ENCODE measurements at places on chromosomes 6 and 20.

- no peak for DNase-seq
These were observed 169.3 kb downstream of the TTLL2 start for GRCh38 chr6:167493976-167494697.

DNA sequence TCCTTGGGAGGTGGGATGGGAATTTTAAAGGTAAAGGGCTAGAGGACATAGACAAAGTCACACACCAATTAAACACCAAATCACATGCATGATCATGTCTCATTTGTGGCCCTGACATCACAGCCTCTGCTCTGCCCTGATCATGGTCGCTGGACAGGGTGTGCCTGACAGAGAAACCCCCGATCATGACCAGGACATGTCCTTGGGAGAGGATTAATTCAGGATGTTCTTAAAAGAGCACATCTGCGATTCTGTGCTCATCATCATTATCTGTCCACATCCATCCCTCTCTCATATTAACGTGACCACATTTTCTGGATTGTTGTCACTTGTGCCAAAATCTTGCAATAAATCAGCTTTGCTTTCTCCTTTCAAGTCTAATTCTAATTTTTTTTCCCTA, 7.7 kb upstream of the PBOV1 start:
- no peak for DNase-seq

DNA sequence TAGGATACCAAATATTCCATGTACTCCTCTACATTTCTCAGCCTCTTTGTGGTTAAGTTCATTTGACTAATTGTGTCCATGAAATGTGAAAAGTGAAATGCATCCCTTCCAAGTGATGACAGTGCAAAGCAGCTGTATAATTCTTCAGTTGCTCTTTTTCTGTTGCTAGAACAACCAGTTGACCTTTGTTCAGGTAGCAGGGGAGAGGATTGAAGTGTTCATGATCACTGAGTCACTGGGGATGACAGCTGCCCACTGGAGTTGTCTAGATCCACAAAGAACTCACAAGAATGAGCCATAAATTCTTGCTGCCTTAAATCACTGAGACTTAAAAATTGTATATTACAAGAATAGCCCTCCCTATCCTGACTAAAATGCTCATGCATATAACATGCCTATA, 254.6 kb downstream of the EPHA7 start:
- DNase-seq = no peak

GRCh38 chr6:162976141-162976540, 248.4 kb downstream of the PACRG start:
- no peak for DNase-seq

DNA sequence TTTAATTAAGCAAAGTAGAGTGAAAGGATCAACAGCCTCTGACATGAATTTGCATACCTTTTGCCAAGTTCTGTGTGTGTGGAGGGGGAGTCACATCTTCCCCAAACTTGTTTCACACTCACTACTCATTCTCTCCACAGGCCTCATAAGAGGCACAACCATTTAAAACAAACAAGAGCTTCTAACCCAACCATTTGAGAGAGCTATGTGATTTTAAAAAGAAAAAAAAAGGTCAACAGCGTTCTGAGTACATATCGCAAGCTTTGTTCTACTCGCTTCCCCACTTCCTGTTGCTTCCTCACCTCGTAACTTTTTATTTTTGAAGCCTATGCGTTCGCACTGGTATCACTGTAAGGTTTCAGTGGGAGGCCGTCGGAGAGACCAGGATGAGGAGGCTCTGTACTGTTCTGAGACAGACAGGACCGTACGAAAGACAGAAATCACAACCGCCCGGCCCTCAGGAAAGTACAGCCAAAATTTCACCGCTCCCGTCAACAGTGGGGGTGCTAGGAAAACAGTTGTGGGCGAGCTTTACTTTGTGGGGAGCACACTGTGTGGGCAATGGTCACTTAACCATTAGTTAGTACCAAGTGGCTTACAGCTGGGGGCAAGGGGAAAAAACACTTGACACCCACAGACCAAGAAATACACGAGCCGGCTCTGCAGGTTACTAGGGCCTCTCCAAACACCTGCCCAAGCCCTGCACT, 61.3 kb downstream of the TRERF1 start:
- DNase-seq = peak; percentile 9
